ENCODE measurements at places on chromosomes 3 and 15. TPM values are rescaled to one million over a fixed set of nuclear protein-coding genes. Genes with fewer than 3 reads are reported as not detected.

The MESP2 gene
- total RNA-seq, result not detected

The SNAP23 gene
- 5.6 TPM for total RNA-seq

The TRIM59 gene
- total RNA-seq, result 20.5 TPM

The ERICH6 gene
- total RNA-seq, result 0.53 TPM

The NR2F2 gene
- 24.3 TPM for total RNA-seq

The TTLL13 gene
- 0.44 TPM for total RNA-seq

The FAM81A gene
- total RNA-seq, result 3.4 TPM

All from motor neuron (in vitro differentiated cells).